Muscle of leg (tissue), 16 donors: ENCODE measurements at places on chromosomes 11 and 22.

DNA sequence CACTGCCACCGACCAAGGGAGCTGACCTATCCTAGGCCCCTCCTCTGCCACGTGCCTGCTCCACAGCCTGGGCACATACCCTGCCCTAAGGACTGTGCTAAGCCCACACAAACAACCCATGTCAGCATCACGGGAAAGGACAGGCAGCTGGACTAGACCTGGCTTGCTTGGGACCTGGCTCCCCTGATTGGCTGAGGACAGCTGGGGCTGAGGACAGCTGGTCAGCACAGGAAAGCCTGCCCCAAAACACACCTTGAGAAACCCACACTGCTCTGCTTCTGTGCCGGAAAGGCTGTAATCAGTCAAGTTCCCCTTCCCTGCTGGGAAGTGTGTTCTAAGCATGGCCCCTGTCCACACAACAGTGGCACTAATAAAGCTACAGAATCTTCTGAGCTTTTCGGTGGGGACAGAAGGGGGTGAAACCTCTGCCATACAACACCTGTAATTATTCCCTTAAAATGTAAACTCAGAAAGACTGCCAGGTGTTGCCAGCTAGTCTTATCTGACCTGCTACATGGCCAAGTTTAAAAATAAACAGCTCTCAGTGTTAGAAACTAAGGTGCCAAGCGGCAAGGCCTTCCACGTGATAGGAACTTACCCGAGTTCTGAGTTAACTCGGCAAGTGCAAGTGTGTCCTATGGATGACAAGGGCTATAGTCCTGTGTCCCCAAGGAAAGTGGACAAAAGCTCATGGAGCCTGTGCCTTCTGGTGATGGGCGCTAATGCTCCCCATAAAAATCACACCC lies 35.7 kb upstream of the ARFGAP3 start:
- peak; percentile 37 for DNase-seq

- no peak for DNase-seq
These were observed 11.6 kb downstream of the DDX17 start for GRCh38 chr22:38494498-38494897.

DNA sequence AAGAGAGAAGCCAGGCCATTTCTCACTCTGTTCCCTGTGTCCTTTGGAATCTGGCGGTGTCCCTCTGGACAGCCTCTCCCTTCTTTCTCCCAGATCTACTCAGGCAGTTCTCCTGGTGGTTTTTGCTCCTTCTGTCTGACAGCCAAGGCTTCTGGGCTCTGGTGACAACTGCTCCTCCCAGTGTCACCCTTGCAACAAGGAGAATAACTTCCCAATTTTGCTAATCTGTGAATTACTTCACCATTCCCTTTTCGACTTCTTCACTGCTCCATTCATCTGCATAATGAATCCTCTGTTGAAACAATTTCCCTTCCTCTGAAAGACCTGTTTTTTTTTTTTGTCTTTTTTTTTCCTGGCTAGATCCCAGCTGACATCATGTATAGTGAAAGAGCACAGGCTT lies 56.3 kb upstream of the PDE3B start:
- DNase-seq = peak; percentile 39

DNA sequence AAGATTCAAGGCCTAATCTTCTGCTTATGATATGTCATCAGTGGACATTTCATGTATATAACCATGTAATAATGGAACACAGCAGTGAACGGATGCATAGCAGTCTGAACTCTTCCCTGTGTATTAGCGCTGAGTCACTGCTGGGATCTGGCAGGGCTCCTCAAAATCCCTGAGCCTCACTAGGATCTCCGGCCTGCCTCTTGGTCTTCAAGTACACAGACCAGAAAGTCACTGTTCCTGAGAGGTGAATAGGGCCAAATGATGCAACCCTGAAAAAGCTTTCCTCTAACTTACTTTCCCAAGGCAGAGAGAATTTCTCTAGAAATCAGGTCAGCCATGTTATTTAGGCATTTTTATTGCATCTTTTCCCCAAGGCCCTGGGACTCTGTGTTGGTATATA lies 35.0 kb downstream of the POU2AF1 start:
- peak; percentile 95 for DNase-seq

DNA sequence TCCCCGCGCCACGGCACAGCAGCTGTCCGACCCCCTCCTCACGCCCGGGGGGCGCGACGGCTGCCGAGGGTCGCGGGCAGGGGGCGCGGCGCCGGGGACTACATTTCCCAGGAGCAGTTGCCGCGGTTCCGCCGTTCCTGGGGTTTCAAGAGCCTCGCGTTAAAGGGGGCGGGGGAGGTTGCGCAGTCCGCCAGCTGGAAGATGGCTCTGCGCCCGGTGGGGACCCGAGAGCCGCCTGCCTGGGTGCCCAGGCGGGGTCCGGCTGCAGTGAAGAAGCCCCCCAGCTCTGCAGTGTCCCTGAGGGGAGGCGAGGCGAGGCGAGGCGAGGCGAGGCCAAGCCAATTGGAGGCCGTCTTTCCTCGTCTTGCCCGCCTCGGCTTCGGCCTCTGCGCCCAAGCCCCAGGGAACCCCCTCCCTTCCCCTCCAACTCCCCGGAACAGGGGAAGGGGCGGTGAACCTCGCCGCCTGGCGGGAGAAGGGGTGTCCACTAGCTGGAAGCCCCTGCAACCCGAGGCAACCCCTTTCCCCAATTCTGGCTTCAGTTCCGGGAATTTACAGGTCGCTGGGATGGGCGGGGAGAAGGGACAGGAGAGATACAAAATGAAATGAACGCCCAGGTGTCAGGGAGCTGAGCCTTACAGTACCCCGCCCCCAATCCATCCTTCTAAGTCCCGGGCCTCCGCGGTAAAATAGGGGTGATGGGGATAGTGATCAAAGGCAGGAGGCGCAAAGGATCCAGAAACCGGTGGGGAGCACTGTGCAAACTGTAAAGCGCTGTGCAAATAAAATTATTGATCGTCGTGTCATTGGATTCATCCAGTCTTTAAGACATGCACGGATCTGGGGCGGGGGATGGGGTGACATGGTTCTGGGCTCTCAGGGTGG lies 5.2 kb upstream of the GCAT start:
- peak; percentile 85 for DNase-seq

GRCh38 chr11:101738452-101738851 lies 154.6 kb upstream of the TRPC6 start:
- peak; percentile 69 for DNase-seq

DNA sequence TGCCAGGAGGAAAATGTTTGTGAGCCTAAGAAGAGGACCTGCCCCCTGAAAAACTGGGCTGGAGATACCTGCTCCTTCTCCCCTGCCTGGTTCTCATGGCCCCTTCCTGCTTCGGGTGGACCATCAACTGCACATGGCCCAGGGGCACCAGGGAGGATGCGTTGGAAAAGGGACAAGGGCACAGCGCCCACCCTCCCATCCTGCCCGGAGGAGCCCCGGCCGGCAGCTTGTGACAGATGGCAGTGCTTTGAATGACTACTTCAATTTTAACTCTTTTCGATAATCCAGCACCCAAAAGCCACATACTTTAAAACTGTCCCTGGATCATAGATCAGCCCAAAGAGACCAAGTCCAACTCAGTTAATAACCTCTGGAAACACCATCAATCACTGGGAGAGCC lies 135.8 kb upstream of the NECTIN1 start:
- DNase-seq = no peak

DNA sequence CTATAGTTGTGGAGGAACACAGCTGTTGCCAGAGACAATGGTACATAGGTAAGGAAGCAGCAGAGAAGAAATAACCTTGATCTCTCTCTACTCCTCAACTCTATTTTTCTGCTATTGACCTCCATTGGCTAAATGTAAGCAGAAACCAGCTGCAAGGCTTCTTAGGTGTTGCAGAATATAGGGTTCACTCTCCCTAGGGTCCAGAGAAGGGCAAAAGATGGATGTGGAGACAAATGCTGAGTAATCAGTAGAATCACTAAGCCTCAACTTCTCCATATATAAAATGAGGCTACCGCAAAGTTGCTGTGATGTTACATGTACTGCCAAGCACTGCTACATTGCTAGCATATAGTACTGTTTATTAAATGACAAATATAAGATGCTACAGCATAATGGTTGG lies 120.6 kb downstream of the PDE3B start:
- no peak for DNase-seq

- DNase-seq = peak; percentile 74
These were observed 64.7 kb downstream of the ELFN2 start for GRCh38 chr22:37362621-37363020.

DNA sequence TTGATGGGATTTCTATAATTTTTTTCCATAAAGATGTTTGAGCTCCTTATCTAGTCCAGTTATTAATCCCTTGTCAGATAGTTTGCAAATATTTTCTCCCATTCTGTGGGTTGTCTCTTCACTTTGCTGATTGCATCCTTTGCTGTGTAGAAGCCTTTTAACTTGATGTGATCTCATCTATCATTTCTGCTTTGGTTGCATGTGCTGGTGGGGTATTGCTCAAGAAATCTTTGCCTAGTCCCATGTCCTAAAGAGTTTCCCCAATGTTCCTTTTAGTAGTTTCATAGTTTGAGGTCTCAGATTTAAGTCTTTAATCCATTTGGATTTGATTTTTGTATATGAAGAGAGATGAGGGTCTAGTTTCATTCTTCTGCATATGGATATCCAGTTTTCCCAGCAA lies 1.7 kb upstream of the IL2RB start:
- DNase-seq = no peak

DNA sequence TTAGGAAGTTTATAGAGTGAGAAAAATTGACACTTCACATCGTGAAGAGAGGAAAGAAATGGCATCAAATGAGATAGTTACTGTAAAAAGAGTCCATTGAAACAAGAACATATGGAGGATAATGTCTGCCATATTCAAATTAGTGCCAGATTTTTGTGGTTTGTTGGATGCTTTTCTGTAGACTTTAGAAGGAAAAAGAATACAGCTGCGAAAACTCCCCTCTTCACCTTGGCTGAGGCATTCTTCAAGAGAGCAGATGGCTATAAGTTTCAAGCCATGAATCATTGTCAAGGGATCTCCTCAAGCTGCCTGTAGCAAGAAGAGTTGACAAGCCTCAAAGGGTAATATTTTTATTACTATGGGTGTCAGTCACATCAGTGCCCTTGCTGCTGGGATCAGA lies 507.4 kb upstream of the RAG2 start:
- DNase-seq = peak; percentile 53

DNA sequence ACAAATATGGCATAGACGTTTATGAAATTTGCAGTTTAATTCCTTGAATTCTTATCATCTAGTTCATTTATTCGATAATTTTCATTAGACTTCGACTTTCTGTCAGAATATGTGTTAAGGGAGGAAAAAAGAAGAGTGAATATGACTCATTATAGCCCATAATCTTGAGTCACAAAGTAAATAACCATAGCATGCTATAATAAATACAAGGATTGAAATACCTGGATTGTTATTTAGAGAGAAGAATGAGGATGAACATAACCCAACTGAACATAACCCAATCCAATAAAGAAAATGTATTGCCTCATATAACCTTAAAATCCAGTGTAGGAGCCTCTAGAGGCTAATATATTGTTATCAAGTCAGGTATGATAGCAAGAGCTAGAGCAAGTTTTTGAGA lies 1858.3 kb upstream of the RAG2 start:
- no peak for DNase-seq

- DNase-seq = no peak
These were observed 138.9 kb downstream of the SPON1 start for GRCh38 chr11:14101388-14101787.

DNA sequence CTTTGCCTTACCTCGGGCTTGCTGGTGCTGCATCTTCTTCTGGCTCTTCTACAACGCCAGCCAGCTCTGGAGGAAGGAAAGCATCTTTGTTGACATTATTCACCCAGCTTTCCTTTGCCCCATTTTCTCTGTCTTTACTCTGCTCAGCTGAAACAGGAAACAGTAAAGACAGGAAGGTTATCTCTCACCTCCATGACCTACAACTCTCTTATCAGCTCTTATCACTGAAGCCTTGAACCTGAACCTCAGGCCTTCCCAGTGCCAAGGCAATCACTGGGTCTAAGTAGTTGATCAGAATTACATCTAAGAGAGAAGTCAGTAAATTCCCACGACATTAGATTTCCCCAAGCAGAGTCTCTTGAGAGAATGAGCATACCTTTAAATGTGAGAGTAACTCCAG lies 59.6 kb upstream of the CCDC89 start:
- no peak for DNase-seq

DNA sequence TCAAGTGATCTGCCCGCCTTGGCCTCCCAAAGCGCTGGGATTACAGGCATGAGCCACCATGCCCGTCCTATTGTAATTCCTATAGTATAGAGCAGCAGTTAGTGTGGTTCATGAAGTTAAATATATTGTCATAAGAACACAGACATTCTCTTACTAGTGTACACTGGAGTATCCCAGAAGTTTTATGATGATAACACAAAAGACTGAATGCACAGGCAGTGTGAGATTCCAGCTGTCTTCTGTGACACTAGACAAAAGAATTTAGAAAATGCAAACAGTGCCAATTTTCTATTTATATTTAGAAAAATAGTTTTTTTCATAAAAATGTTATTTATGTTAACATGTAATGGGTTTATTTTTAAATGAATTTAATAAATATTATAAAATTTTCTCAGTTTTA lies 39.4 kb upstream of the RBX1 start:
- DNase-seq = no peak

GRCh38 chr11:104637662-104638170 lies 260.5 kb downstream of the CASP12 start:
- DNase-seq = no peak
